Bronchial epithelial cell (primary cell): ENCODE measurements at places on chromosomes 11 and 22.

- DNase-seq, result no peak
Observed at GRCh38 chr22:47191671-47192650, 429.5 kb downstream of the TBC1D22A start.

- DNase-seq, result no peak
Observed at GRCh38 chr11:10625281-10625981, 57.0 kb upstream of the LYVE1 start.

GRCh38 chr11:35554491-35555437, 29.3 kb upstream of the PAMR1 start:
- DNase-seq, result no peak

GRCh38 chr11:111526501-111526900, 11.9 kb downstream of the HOATZ start:
- peak; percentile 96 for DNase-seq

DNA sequence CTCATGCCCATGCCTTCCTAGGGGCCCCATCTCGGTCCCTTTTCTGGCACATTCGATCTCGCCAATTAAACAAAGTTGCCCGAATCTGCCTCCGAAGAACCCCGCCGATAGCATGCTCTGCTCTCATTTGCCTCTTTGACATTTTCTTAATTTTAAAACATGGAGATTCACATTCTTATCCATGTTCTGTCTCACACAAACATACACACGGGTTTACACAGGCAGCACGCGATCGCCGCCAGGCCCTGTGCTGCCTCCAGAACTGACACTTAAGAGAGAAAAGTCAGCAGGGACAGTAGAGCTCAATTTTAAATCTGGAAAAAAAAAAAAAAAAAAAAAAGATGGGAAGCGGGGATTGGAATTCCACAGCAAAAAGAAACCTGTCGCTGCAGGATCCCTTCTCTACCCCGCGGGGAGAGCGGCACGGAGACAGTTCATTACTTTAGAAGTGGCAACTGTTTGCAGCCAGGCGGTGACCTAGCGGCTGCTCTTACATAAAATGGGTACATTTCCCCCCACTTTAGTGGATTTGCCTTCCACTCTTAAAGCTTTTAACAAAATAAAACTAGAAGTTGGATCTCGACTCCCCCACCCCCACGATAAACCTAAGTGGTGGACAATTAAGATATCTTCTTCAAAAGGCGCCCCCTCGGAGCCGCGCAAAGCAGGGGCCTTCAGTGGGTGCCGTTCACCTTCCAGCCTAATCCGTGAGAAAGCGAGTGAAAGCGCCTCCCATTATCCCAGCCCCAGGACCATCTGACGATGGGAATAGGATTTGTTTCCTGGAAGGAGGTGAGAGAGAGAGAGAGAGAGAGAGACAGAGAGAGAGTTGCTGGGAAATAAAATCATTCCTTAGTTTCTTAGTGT, 13.7 kb downstream of the PAX6 start:
- DNase-seq, result no peak

DNA sequence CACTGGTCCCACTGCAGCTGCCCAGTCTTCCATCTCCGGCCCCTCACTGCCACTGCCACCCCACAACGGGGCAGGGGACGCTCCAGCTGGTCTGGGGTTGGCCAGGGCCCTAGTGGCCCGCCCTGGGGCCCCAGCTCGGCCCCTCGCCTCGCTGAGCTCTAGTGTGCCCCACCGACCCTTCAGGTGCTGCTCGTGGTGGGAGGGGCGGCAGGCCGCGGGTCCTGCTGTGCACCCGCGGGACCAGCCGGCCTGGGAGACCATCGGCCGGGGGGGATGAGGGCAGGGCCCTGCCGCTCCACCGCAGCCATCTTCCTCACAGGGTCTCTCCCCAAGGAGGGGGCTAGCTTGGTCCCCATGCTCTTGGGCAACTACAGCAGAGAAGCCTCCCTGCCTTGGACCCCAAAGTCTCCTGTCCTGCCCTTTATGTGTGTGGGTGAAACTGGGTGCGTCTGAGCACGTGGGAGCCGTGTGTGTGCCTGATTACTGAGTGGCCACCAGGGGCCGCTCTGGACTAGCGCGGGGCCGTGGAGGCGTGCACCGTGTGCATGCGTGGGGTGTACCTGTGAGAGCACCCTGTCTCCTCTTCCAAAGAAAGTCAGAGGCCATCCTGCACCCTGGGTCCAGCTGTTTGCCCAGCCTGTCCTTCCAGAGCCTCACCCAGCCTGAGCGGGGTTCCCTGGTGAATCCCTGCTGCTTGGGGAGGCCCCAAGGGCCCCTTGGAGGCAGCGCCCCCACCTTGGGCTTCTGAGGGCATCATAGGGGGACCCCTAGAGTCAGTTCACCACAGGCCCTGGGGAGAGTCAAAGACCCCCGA, 6.0 kb upstream of the ACR start:
- DNase-seq, result peak; percentile 32

DNA sequence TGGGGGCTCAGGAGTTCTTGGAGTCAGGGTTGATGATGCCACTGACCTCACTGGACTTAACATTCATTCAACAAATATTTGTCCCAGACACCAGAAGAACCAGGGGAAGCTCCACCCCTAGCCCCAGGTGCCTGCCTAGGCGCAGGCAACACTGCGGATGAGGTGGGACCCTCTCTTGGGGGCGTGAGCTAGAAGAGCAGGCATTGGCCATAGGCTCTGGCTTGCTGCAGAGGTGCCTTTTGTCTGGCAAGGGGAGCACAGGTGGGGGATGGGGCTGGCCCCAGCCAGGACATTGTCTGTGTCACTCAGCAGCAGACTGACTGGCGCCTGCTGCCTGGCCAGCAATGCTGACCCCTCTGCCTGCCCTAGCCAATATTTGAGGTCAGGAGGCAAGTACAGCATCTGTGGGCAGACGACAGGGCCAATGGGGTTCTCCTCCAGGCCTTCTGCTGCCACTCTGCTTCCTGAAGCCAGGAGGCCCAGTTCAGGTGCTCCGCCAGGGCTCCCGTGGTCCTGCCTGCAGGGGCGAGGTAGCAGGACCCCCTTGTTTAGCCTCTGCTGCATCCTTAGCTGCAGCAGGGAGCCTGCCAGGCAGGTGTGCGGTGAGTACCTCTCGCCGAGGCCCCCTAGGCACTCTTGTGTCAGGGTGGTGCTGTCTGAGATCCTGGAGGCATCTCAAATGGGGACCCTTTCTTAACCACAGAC, 4.0 kb downstream of the LINC01488 start:
- DNase-seq, result no peak

GRCh38 chr22:43858156-43858895, 4.0 kb downstream of the SULT4A1 start:
- DNase-seq, result no peak

- peak; percentile 36 for DNase-seq
Observed at GRCh38 chr11:87020764-87021365, 16.9 kb upstream of the TMEM135 start.

GRCh38 chr11:59175091-59175501, 3.2 kb downstream of the DTX4 start:
- no peak for DNase-seq

DNA sequence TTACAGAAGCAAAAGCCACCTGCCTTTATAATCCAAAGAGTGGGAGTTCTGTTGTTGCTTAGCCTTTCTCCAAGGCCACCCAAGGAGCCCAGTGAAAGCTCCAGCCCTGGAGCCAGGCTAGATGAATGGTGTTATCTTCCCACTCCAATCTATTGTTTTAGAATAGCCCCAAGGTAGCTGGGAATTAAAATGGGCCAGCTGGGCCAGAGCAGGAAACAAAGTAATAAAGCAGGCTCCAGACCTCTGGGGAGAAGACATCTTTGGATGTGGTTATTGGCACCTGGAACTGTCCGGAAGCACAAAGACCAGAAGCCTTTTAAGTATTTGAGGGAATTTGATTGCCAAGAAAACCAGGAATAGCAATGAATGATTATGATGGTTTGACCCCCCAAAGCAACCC, 8.8 kb downstream of the C11orf96 start:
- no peak for DNase-seq

- no peak for DNase-seq
Observed at GRCh38 chr11:117437791-117438130, 110.1 kb downstream of the CEP164 start.

- DNase-seq, result no peak
Observed at GRCh38 chr11:135073381-135073780, 661.3 kb upstream of the B3GAT1 start.

DNA sequence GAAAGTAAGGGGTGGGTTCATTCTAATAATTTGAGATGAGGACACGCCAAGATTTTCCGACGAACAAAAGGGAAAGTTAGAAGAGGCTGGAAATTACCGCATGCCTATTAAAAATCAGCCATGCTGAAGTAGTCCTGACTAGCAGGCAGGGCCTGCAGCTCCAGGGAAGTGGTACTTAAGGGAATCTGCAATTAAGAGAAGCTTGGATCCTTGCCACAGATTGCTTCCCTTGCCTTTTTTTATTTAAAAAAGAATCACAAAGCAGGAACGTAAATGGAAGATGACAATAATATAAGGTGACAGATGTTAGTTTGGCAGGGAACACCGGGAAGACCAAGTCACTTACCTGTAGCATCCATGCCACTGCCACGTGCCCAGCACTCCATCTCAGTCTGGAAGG, 359.3 kb downstream of the CADM1 start:
- DNase-seq, result no peak

DNA sequence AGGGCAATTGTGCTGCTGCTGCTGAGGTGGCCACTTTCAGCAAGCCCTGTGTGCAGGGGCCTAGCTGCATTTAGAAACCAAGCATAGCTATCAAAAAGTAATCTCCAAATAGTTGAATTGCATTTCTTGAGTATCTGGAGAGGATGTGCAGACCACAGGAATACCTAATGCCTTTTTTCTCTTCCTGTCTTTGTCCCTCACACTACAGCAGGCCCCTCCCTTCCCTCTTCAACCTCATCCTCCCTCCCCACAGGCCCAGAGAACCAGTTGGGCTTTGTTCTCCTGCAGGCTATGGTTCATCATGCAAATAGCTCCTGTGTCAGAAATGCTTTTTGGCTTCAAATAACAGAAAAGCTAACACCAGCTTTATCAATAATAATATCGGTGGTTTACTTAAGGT, 47.7 kb downstream of the DKK3 start:
- DNase-seq, result no peak

- DNase-seq, result no peak
Observed at GRCh38 chr11:71190551-71190950, 61.8 kb downstream of the SHANK2 start.

- DNase-seq, result no peak
Observed at GRCh38 chr11:1348796-1349326, 39.4 kb upstream of the TOLLIP start.

DNA sequence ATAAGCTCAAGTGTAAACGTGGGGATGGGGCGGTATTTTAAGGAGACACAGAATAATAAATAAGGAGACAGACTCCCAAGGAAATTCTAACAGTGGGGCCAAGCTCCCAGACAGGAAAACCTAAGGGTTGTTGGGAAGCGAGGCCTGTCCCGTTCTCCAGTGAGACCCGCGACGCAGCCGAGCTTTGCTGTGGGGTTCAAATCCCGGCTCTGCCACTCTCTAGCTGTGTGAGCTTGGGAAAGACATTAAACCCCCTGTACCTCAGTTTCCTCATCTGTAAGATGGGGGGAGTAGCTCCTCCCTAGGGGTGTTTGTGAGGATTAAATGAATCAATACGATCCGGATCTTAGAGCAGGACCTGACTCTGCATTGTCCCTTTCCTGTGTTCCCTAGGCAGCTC, 106.8 kb downstream of the TRIM29 start:
- DNase-seq, result no peak

DNA sequence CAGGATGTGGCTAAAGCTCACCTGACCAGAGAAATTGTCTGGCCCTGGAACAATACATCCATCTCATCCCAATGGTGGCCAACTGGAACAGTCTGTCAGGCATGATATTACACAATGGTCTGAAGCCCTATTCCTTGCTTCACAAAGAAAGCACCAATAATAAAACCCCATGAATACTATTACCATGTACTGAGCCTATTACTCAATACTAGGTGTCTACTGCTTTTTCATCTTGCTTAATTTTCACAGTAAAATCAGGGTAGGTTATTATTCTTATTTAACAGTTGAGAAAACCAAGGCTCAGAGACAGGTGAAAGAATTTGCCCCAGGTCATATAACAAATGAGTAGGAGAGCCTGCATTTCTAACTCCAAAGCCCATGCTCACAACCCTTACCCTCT, 68.9 kb upstream of the CAPRIN1 start:
- DNase-seq, result no peak

- DNase-seq, result no peak
Observed at GRCh38 chr11:111269146-111269868, 23.8 kb downstream of the POU2AF2 start.

GRCh38 chr11:119144825-119145486, 3.9 kb upstream of the ABCG4 start:
- peak; percentile 69 for DNase-seq

DNA sequence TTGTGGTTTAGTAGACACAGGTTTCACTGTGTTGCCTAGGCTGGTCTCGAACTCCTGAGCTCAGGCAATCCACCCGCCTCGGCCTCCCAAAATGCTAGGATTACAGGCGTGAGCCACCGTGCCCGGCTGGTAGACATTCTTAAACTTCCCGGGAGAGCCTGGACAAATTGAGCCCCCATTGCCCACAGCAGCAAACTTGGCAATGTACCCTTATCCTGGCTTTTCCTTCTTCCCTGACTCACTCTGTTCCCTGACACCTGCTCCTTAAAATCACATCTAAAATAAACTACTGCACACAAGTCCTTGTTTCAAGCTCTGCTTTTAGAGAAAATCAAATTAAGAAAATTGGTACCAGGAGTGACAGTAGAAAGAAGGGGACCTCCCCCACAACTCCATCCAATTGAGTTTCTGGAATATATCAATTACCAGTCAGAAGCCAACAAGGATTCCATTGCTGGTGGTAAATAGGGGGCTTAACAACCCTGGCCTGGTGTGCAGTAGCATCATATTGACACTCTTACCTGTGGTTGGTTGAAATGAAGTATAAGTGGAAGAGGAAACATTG, 7.4 kb upstream of the MCHR1 start:
- DNase-seq, result no peak

DNA sequence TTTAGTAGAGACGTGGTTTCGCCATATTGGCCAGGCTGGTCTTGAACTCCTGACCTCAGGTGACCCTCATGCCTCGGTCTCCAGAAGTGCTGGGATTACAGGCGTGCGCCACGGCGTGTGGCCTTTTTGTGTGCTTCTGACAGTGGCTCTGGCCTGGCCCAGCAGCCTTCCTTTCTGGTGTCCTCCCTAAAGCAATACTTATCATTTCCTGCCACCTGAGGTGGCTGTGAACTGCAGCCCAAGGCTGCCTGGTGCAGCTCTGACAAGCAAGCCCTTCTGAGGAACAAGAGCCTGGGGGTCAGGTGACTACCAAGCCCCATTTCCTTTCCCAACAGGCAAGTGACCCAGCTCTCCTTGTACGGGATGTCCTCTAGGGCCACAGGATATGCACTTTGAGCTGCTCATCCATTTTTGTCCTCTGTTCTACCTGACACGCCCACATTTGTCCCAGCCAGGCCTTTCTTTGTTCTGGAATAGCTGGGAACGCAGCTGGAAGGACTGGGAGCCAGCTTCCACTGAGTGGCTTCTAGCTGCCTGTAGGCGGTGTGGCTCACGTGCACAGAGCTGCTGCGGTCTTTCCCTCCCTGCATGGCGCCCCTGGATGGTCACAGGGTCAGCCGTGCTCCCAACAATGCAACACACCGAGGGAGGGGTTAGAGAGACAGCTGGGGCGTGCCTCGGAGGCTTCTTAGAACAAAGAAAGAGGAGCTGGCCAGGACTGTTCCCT, 12.3 kb upstream of the BID start:
- DNase-seq, result no peak
